Muscle of back (tissue), 13 donors: ENCODE measurements at places on chromosomes 6 and 20. TPM values are rescaled to one million over a fixed set of nuclear protein-coding genes. Genes with fewer than 3 reads are reported as not detected.

DNA sequence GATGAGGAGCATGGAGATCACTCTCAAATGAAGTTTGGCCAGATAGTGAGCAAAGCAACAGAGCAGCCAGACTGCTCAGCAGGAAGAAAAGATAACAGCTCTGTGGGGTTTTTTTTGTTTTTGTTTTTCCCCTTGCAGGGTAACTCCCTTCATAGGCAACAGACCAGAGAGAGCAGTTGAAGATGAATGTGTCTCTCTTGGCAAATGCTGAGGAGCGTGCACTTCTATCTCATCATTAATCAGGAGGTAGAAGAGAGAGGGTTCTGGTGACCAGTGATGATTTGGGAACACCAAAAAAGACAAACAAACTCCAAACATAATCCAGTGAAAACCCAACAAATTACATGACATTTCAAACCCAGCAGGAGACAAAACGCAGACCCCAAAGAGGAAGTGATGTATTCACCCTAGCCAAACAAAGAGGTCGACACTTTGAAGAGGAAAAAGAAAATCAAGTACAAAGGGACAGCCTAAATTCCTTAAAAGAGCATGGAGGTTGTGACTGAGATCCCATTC, 66.2 kb upstream of the RREB1 start:
- DNase-seq = no peak

DNA sequence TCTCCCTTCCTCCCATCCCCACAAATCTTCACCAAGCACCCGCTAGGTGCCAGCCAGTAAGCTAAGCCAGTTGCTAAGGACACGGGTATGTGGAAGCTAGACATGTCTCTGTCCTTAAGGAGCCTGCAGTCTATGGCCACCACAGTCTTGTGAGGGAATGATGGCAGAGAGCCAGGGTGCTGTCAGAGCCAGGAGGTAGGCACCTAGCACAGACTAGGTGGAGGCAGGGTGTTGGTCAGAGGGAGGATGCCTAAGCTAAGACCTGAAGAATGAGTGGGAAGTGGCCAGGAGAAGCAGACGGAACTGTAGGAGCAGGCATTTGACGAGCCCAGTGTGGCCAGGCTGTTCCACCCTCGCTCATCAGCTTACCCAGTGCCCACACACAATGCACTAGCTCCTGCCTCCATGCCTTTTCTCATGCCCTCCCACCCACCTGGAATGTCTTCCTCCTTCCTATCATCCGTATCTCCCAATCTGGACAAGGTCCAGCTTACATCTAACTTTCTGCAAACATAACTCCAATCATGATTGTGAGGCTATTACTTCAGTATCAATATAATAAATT, 125.6 kb downstream of the FOXC1 start:
- no peak for DNase-seq

DNA sequence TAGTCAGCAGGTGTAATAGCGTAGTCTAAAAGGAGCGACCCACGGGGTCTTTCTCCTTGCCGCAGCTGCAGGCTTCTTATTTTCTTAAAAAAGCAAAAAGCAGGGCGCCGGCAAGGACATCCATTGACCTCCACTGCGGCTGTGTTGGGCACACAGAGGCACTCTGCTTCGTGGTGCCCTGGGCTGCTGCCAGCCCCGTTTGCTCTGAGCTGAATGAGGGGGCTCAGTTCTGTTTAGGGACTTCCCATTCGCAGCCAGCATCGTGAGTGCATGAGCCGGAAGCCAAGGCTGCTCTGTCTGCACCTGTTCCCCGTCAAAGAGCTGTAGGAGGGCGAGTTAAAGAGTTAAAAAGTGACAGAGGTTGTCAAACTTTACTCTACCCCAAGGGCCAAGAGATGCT, 1.7 kb upstream of the SLC22A2 start:
- DNase-seq = no peak

- DNase-seq = no peak
Measured at GRCh38 chr6:117483645-117484016, 1.2 kb downstream of the DCBLD1 start.

DNA sequence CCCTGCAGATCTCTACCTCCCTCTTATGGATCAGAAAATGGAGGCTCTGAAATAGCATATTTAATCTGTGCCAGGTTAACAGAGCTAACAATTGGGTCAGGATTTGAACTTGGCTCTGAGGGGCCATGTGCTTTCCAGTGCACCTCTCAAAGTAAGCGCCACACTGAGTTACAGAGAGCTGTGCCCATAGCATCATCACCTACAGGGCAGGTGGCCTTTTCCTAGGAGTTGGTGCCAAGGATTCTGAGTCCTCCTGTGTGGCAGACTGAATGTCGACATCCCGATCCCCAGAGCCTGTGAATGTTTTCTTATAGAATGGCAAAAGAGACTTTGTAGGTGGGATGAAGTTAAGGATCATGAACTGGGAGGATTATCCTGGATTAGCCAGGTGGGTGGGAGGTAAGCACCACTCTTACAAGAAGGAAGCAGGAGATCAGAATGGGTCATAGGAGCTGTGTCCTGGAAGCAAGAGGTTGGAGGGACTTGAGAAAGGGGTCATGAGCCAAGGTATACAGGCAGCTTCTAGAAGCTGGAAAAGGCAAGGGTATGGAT, 68.0 kb upstream of the TBC1D7 start:
- no peak for DNase-seq

- DNase-seq = no peak
Measured at GRCh38 chr20:32040142-32040953, 11.7 kb upstream of the HCK start.

GRCh38 chr6:27668442-27669294, 195.8 kb upstream of the ZNF184 start:
- no peak for DNase-seq

DNA sequence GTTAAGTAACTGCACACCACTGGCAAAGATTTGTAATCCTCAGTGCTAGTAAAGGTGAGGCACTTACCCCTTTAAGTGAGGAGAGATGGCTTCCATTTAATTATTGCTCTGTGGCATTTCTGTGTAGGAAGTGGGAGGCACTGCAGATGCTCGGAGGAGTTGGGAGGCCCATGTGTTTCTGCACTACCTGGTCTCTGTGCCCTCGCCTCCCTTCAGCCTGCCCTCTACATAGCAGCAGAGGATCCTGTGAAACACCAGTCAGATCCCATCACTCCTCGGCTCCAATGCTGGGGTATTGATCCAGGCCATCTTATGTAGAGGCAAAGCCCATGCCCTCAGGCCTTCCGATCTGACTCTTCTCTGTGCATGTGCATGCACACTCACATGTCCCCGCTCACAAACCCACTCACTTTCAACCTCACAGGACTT, 67.0 kb downstream of the SLX4IP start:
- no peak for DNase-seq

DNA sequence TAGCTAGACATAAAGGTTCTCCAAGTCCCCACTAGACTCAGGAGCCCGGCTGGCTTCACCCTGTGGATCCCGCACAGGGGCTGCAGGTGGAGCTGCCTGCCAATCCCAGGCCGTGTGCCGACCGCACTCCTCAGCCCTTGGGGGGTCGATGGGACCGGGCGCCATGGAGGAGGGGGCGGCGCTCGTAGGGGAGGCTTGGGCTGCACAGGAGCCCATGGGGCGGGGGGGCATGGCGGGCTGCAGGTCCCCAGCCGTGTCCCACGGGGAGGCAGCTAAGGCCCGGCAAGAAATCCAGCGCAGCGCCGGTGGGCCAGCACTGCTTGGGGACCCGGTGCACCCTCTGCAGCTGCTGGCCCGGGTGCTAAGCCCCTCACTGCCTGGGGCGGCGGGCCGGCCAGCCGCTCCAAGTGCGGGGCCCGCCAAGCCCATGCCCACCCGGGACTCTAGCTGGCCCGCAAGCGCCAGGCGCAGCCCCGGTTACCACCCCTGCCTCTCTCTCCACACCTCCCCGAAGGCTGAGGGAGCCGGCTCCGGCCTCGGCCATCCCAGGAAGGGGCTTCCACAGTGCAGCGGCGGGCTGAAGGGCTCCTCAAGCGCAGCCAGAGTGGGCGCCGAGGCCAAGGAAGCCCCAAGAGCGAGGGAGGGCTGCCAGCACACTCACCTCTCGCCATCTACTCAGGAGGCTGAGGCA, 26.5 kb upstream of the ID1 start:
- DNase-seq = no peak

- DNase-seq = no peak
Measured at GRCh38 chr20:48437146-48437545, 390.7 kb downstream of the PREX1 start.

DNA sequence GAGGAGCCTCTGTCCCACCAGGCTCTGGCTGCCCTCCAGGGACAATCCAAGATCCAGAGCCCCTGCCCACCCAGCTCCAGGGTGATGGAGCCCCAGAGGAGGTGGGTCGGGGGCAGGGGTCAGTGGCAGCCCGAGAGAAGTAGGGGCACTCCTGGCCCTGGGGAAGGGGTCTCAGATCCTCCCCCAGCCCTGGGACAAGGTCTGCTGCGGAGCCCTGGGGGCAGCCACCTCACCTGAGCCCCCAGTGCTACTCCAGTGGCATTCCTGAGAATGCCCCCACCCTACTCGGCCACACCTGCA, 2.7 kb upstream of the LAMA5 start:
- no peak for DNase-seq

- no peak for DNase-seq
Measured at GRCh38 chr6:167336844-167337630, 12.2 kb downstream of the TTLL2 start.

- peak; percentile 63 for DNase-seq
Measured at GRCh38 chr6:56499095-56499494, 143.6 kb downstream of the DST start.

GRCh38 chr6:11413117-11413687, 124.3 kb upstream of the TMEM170B start:
- no peak for DNase-seq

GRCh38 chr6:13355043-13355945, 27.0 kb upstream of the TBC1D7 start:
- peak; percentile 93 for DNase-seq

- no peak for DNase-seq
Measured at GRCh38 chr6:151502499-151502898, 8.7 kb downstream of the CCDC170 start.

- DNase-seq = no peak
Measured at GRCh38 chr6:117237561-117237960, 27.8 kb upstream of the VGLL2 start.

GFOD1 gene
- 3.0 TPM for polyA plus RNA-seq

KHDC1L gene
- not detected for polyA plus RNA-seq

OR2J3 gene
- not detected for polyA plus RNA-seq

TFAP2A gene
- 0.32 TPM for polyA plus RNA-seq

EYA2 gene
- polyA plus RNA-seq = 7.0 TPM

CCN6 gene
- polyA plus RNA-seq = 0.23 TPM

CD109 gene
- 26.8 TPM for polyA plus RNA-seq

RNGTT gene
- polyA plus RNA-seq = 11.5 TPM

TMEM200A gene
- 21.8 TPM for polyA plus RNA-seq
